ENCODE measurements at places on chromosomes 6 and 20. TPM values are rescaled to one million over a fixed set of nuclear protein-coding genes. Genes with fewer than 3 reads are reported as not detected.

The TLDC2 gene
- not detected for total RNA-seq

The GSTA1 gene
- not detected for total RNA-seq

DNA sequence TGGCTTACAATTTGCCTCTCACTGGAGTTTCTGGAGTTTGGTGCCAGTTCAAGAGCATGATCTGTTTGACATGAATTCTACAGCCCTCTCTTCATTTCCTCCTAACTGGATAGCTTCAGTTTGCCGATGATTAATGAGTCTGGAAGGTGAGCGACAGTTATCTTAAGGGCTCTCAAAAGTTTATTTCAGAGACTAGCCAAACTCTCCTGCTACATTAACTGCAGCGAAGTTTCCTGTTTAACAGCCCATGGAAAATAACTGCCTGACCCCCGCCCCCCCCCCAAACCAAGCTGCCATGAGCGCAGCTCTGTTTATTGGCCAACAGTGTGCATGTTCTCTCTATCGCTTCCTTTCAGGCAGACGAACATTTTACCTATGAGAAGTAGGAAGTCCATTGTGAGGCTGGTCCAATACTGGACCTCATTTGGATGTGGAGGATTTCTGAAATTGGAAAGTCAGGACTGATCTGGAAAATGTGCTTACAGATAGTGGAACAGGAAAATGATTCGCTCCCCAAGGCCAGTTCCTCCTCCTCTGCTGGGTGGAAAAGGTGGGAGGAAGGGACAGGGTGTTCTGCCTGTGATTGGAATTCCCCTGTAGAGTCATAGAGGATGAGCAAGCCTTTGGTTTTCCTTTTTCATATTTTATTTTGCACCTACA, 522.2 kb upstream of the JAG1 start:
- DNase-seq, result no peak

- DNase-seq, result no peak
Measured at GRCh38 chr20:51354191-51354768, 188.2 kb downstream of the NFATC2 start.

GRCh38 chr6:96948631-96949030, 24.1 kb downstream of the KLHL32 start:
- DNase-seq, result no peak

DNA sequence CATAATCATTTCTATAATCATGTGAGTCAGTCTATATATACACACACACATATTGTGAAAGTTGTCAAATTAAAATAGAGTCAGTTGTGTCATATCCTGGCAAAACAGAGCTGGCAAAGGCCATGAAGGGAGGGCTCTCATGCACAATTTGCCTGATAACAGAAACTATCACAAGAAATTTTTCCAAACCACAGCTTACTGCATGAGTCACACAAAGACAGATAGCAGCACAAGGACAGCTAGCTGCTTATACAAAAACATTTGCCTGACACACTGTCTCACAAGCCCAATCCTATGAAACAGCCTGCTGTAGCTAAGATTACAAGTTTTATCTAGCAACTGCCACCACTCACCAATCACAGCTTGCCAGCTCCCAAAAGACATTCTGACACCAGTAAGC, 848.5 kb upstream of the MAN1A1 start:
- no peak for DNase-seq

DNA sequence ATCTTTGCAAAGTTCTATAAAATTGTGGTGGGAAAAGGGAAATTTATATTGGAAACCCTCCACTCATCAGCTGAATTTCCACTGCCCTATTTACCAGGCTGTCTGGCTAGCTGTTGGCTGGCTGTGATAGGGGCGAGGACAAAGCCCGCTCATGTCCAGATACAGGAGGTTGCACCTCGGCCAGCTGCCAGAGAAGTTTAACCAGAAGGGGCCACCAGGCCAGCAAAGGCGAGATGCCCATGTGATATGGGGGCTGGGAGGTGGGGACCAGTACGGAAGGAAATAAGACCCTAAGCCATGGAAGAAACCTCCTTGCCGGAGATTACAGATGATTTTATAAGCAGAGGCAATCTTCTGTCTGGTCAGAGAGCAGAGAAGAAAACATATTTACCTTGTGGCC, 143.8 kb downstream of the FNDC1 start:
- DNase-seq, result no peak

- DNase-seq, result no peak
Measured at GRCh38 chr20:52888096-52888495, 84.1 kb upstream of the TSHZ2 start.

- no peak for DNase-seq
Measured at GRCh38 chr6:34598712-34599111, 42.6 kb upstream of the SPDEF start.

- no peak for DNase-seq
Measured at GRCh38 chr6:7909323-7910276, 988 bp downstream of the TXNDC5 start.

- DNase-seq, result no peak
Measured at GRCh38 chr6:33744895-33745546, 1.7 kb downstream of the IP6K3 start.

DNA sequence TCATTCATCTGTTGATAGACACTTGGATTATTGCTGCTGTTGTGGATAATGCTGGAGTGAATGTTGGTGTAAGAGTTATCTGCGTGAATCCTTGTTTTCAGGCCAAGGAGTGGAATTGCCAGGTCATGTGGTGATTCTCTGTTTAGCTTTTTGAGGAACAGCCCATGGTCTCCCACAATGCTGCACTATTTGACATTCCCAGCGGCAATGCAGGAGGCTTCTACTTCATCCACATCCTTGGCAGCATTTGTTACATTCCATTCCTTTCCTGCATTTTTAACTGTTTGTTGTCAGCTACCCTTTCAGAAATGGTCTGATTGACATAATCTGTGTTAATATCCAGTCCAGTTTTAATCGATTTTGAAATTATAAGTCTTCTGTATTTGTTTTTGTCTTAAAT, 51.7 kb upstream of the CLDN20 start:
- no peak for DNase-seq
